ENCODE measurements at places on chromosomes 4 and X.
A peak's percentile ranks its signal among the peaks of the same experiment; 100 is the strongest.

- no peak for DNase-seq
These were observed 82.5 kb downstream of the EVC start for GRCh38 chr4:5793514-5793913.

GRCh38 chrX:140715787-140716186, 6.2 kb downstream of the LINC00632 start:
- DNase-seq, result peak; percentile 54

DNA sequence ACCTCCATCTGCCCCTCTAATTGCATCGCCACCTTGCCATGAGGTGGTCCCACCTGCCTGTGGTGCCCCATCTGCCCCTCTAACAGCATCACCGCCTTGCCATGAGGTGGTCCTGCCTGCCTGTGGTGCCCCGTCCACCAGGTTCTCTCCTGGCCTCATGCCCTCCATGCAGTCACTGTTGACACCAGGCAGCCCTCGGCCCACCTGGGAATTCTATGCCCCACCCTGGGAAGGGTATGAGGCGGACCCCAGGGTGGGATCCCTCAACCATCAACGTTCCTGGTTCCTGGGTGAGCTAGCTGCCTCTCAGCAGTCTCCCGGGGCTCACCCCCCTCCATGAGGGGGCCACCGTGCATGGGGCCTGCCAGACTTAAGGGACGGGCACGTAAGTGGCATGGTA, 38.9 kb downstream of the ACOX3 start:
- DNase-seq, result no peak

DNA sequence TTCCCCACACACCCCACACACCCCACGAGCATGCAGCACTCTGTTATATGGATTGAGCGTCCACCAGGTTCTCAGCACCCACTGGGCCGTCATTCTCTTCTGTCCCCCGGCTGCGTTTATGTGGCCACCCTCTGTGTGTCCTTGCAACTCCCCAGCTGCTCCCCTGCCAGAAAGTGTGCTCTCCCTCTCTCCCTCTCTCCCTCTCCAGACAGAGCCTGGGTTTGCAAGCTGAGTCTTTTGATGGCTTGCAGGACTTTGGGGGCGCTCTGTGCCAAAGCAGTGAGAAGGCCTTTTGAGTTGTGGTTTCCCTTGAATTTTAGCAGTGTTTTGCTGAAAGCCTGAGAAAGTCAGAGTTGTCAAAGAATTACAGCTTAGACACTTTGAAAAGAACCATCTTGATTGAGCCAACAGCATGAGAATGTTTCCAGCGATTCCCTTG, 173.5 kb downstream of the DCLK2 start:
- no peak for DNase-seq

- DNase-seq, result no peak
These were observed 1.4 kb downstream of the XK start for GRCh38 chrX:37686996-37687395.

DNA sequence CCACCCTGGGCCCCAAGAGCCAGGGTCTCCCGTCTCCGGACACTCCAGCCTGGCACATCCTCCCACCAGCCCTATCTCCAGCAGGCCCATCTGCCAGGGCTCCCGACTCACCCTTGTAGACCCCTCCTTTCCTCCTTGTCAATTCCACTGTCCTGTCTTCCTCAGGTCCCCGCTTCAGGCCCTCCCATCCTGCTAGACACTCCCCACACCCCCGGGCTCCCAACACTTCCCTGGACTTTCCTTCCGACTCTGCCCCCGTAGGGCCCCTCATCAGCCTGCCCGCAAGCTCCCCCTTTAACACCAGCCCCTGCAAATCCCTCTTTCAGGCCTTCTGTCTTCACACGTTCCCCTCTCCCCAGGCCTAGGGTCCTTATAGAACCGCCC, 1.1 kb downstream of the PRAF2 start:
- DNase-seq, result no peak

- peak; percentile 37 for DNase-seq
These were observed 107.8 kb upstream of the FMR1 start for GRCh38 chrX:147803948-147804347.

GRCh38 chr4:150863456-150863855, 151.6 kb downstream of the LRBA start:
- DNase-seq, result no peak

GRCh38 chrX:54415534-54416350, 24.5 kb upstream of the TSR2 start:
- DNase-seq, result no peak

- no peak for DNase-seq
These were observed 63.7 kb upstream of the RPL34 start for GRCh38 chr4:108556588-108557200.

DNA sequence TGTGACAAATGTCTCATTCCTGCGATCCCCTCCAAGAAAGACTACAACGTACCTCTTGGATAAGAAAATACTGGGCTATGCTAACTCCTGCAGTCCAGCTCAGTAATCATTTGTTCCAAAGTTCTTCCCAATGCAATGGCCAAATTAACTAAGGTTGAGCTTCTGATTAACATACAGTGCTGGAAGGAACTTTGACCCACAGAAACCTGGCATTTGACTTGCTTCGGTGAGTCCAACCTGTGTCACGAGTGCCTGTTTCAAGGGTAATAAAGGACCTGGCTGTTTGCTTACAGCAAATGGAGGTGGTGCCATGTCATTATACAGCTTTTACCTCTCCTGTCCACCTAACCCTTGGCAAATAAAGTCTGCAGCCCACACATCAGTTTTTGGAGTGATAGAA, 83.2 kb downstream of the RBM47 start:
- DNase-seq, result no peak

DNA sequence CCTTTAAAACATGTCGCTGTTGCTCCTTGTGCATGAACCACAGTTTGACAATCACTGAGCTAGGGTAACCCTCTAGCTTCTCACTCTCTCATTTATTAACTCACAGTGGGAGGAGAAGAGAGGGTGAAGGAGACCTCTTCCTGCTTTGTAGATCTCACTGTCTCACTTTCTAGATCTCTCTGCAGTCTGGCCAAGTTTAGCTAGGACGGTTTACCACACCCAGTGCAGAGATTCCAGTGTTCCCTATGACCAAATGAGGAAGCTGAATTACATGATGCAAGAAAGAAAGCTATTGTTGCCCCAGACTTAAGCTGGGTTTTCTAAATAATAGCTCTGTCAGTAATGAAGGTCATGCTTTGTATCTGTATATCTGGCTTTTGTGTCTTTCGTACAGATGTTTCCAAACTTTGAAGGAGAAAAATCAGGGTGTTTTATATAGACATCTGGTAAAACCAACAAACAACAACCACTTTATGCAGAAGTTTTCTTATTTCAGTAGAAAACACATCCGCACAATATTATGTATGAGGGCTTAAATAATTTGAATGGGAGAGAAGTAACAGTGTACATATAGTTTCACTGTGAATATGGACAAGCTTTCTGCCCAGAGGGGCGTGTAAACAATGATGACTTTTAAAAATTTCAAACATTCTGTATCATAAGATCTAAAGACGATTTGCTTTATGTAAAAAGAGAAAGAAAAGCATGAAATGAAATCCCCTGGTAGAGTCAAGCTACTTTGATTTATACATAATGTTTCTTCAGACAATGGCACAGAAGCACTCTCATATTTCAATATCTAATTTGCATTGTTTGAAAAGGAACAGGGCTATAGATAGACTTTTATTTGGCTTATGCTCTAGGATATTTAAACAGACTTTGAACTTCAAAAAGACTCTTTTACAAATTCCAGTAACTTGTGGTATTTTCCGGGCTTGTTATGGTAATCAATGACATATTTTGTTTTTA, 582.3 kb downstream of the FSTL5 start:
- no peak for DNase-seq

DNA sequence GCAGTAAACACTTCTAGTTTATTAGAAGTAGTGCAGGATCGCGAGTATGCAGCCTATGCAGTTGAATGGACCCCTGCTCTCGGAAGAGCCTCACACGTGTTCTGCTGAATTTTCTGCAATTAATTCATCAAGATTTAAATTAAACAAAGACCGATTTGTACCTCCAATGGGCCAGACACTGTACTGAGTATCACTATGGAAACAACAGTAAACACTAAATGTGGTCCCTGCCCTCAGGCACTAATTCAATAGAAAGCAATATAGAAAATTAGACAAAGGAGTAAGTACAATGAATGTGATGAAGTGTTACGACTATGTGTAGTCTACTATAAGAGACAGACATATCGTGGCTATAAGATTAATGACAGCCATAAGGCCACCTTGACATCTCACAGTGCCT, 740.3 kb upstream of the FRG1 start:
- DNase-seq, result no peak

GRCh38 chr4:107734120-107734519, 14.1 kb upstream of the PAPSS1 start:
- no peak for DNase-seq

DNA sequence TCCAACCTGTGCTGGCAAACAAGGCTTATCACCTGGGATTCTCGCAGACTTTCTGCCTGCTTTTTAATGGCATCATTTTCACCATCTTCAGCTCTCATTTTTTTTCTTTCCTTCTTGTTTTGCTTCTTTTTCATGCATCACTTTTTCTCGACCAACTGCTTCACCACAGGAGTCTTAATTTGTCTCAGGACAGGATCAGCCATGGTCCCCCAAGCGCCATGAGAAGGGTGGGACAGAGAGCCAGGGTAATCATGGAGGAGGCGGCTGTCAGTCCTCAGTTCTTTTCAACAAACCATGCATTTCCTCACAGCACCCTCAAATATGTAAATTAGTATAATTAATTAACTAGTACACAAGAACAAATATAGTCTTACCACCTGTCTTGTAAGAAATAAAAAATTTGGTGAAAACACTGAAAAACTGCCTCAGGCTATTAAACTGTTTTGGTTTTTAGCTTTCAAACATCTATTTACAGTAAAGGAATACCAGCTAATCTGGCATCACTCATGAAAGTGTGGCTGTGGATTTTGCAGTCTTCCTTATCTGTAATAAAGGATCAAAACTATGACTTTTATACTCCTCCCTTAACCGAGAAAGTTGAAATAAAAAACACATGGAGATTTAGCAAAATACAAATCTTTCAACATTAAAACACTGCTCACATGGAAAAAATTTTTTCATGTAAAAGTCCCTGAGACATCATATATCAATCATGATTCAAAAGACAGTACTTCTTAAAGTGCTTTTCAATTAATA, 19.1 kb downstream of the EIF4E start:
- no peak for DNase-seq

- no peak for DNase-seq
These were observed 72.1 kb downstream of the COX18 start for GRCh38 chr4:72997409-72997808.

DNA sequence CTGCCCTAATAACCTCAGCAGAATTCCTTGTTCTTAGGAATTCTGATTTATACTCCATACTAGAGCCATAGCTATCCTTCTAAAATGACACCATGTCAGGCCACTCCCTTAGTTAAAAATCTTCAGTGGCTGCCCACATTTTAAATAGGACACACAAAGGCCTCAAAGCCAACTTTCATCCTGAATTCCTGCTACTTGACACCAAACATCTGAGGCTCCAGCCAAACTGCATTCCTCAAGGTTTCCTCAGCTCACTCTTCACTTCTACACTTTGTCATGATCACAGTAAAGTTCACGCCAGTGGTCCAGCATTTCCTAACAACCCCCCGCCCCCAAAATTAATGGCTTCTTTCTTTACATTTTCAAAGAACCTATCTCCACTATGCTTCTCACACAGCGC, 124.3 kb downstream of the ADGRA3 start:
- DNase-seq, result no peak

GRCh38 chr4:98298022-98298421, 36.8 kb downstream of the RAP1GDS1 start:
- no peak for DNase-seq

GRCh38 chr4:26911254-26911653, 50.6 kb downstream of the STIM2 start:
- DNase-seq, result no peak

GRCh38 chrX:12820737-12821136, 29.5 kb downstream of the PRPS2 start:
- no peak for DNase-seq

- DNase-seq, result no peak
These were observed 25.6 kb upstream of the CORIN start for GRCh38 chr4:47863486-47863885.

DNA sequence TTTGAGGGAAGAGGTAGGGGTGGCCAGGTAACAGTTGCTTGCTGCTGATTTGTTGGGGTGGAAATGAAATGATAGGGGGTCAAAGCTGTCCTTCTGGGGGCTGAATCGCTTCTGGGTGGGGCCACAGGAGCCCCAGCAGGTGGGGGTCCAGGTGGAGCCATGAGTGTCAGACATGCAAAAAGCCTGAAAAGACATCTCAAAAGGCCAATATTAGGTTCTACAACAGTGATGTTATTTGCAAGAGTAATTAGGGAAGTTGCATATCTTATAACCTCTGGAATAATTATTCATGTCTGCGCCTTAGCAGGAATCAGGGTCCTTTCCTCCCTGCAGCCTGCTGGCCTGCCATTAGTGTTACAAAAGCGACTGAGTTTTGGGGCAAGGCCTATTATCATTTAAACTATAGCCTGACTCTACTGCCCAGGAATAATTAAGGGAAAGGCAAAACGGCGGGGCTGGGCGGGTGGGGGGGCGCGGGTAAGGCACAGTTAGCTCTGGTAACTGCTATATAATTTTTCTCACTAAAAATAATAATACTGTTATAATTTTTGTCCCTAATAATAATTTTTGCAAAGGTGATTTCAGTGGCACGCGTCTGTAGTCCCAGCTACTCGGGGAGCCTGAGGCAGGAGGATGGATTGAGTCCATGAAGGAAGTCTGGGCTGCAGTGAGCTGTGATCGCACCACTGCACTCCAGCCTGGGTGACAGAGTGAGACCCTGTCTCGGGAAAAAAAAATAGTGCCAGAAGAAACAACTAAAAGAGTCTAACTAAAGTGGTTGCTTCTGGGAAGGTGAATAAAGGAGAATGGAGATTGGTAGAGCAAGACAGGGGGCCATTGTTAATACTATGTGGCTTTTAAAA, 145.7 kb downstream of the MAGEB17 start:
- DNase-seq, result no peak

- DNase-seq, result no peak
These were observed 144.1 kb upstream of the RBPJ start for GRCh38 chr4:26176598-26177149.

- peak; percentile 46 for DNase-seq
These were observed 383.4 kb upstream of the FGF13 start for GRCh38 chrX:139094671-139095592.

GRCh38 chr4:83205760-83206159, 78.8 kb downstream of the COQ2 start:
- DNase-seq, result no peak

DNA sequence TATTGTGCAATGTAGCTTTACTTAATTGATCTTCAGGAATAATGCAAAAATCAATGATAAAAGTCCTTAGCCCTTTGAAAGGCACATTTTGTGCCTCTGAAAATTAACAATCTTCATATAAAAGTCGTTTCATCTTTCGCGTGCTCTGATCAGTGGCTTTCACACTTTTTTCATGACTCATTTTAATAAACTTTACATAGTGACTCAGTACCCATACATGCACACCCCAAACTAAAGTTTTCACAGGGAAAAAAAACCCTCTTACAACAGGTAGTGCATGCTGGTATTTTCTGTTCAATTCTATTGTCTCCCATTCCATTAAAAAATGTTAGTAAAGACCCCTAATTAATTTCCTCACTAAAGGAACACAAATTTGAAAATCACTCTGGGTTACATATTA, 21.5 kb downstream of the RWDD4 start:
- DNase-seq, result no peak

- peak; percentile 42 for DNase-seq
These were observed 15.1 kb upstream of the NKX3-2 start for GRCh38 chr4:13559413-13559812.

Data from SW480 (cell line).